Fibroblast of skin of right biceps (primary cell): ENCODE measurements at places on chromosomes 12 and 14.

GRCh38 chr14:59332727-59333126, 132.5 kb downstream of the GPR135 start:
- DNase-seq: peak; percentile 92

- peak; percentile 62 for DNase-seq
Observed at GRCh38 chr12:1369938-1370500, 224.4 kb downstream of the FBXL14 start.

DNA sequence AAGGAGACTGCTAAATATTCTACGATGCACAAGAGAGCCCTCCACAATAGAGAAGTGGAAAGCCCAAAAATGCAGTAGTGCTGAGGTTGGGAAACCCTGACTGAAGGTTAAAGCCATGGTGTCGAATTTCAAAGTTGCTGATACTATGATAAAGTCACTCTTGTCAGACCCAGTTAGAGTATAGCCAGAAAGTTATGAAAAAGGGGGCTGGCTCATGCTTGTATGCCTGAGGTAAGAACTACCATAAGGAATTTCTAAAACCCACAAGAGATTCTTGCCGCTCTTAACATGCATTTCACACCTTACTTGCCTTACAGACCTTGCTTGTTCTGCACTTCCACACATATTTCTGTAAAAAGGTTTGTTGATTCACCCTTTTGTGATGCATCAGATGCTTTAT, 184.6 kb downstream of the SLC6A15 start:
- peak; percentile 63 for DNase-seq

GRCh38 chr14:84453307-84453950, 1076.5 kb upstream of the FLRT2 start:
- peak; percentile 38 for DNase-seq

DNA sequence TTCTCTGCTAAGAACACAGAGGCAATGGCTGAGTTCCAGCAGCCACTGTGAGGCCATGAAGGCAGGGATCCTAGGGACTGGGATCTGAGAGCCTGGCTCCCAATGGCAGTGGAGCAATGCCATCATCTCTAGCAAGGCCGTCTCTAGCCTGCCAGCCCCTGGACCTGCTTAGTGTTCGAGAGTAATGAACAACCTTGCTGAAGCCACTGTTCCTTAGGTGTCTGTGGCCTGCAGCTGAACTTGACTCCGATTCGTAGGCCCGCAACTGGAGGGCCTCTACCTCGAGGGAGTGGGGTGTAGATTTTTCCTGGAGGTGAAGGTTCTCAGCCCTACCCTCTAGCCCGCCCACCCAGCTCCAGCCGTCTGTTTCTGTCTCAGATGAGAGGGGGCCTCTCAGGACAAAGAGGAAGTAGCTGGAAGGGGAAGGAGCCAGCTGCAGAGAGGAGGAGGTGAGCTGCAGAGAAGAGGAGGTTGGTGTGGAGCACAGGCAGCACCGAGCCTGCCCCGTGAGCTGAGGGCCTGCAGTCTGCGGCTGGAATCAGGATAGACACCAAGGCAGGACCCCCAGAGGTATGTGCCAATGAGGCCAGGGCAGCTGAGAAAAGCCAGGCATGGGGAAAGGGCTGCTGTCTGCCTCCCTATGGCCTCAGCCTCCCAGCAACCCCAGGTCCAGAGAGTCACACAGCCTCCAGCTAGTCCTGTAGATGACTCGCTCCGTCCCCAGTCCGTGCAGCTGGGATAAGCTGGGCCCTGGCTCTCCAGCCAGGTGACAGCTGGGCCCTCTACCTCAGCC, at the start of gene PLD4:
Gene PLD4 (plus strand): TSS at position 459 of the 793 bp plus-strand sequence. CDS start 2,262 bp downstream, outside the sequence.
- no peak for DNase-seq

DNA sequence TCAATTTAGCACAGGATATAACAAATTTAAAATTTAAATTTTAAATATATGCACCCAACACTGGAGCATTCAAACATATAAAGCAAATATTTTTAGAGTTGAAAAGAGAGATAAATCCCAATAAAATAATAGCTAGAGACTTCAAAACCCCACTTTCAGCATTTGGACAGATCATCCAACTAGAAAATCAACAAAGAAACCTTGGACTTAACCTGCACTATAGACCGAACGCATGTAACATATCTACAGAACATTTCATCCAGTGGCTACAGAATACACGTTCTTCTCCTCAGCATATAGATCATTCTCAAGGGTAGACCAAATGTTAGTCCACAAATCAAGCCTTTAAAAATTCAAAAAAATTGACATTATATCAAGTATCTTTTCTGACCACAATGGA, 64.0 kb downstream of the SPTSSA start:
- DNase-seq: no peak

- peak; percentile 56 for DNase-seq
Observed at GRCh38 chr14:37034410-37035285, 137.8 kb downstream of the SLC25A21 start.

DNA sequence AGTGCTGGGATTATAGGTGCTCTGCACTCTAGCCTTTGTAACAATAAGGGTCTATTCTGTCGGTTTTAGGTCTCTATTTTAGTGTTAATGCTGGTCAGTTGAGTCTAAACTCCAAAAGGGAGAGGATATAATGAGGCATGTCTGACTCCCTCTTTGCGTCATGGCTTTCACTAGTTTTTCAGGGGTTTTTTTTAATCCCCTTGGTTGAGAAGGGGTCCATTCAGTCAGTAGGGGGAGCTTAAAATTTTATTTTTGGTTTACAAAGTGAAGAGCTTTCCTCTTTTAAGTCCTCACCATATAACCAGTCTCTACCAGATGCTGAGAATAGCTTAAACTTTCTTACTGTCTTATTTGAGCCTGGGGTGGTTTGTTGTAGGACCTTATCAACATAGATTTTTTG, 106.9 kb downstream of the PRKCH start:
- DNase-seq: no peak
